Fibroblast of skin of right quadriceps (primary cell): ENCODE measurements at places on chromosomes 3 and 15.

- no peak for DNase-seq
Observed at GRCh38 chr3:138646513-138646912, 37.9 kb downstream of the FAIM start.

DNA sequence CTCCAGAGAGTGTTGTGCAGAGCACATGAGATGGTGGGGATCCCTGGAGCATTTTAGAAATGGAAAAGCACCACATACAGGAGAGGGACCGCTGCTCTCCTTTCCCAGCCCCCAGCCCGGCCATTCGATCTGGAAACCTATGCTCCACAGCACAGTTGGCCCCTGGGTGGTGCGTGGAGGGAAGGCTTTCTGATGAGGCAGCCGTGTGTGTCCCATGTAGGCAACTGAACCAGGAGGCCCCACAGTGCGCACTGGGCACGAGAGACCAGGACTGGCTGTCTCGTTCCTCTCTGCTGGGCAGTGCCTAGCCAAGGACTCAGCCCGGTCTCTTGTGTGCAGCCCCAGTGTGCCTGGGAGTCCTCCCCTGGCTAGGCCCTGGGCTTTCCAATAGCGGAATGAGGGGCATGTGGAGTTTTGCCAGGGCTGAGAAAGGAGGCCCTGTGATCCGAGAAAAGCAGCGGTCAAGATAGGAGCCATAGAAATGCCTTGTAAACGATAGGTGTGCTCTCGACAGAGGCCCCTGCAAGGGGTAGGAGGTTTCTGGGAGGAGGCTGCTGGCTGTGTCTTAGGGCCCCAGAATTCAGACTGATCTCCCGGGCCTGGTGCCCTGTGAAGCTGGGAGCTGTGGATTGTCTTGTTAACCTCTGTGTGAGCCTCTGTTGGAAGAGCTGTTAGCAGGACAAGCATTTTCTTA is 39.0 kb downstream of the CHDH start:
- DNase-seq = no peak

DNA sequence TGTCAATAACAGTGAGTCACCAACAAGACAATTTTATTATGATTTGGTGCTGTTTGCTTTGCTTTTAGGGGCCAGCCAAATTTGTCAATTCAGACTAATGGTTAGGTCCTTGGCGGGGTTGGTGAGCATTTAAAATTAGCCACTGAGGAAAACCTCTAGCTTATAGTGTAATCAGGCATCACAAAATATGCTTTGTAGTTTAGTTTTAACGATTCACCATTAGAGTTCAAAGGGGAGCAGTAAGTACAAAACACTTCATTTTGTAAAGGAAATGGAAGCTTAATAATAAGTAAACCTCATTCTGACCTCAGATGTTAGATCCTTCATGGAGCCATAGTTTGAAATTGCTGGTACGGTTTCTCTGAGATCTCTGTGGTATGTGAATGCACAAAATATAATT is 218.4 kb upstream of the GOLIM4 start:
- DNase-seq = no peak

- DNase-seq = no peak
Observed at GRCh38 chr15:26883466-26883865, 16.6 kb downstream of the GABRA5 start.

DNA sequence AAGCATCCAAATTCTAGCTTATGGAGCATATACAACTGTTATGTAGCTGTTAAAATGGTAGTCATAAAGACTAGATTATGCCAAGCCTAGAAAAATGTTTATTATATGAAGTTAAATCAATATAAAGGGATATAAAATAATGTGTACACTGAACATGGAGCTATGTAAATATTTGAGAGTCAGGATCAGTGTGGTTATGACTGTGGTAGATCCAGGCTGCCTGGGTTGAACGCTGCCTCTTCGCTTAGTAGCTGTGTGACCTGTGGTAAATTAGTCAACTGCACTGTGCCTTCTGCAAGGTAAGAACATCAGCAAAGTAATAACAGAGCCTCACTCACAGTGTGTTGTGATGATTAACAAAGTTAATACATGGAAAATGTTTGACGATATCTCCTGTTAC is 212.2 kb downstream of the RBMS3 start:
- no peak for DNase-seq

DNA sequence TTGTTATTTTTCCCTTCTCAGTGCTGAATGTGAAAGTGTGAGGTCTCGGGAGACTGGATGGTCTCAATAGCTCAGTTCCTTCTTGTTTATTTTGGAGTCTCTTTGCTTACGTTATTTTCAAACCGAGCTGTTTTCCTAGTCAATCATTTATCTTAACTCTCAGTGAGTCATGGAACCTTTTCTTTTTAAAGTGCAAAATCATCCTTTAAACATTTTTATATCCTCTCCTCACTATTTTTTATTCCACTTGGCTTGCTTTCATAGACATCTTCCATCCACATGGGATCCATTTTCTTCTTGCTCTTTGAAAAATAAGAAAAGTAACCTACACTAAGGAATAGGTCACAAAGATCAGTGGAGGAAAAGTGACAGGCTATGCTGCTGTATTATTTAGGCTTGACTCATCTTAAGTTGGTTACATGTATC is 497.8 kb downstream of the NAALADL2 start:
- DNase-seq = no peak

DNA sequence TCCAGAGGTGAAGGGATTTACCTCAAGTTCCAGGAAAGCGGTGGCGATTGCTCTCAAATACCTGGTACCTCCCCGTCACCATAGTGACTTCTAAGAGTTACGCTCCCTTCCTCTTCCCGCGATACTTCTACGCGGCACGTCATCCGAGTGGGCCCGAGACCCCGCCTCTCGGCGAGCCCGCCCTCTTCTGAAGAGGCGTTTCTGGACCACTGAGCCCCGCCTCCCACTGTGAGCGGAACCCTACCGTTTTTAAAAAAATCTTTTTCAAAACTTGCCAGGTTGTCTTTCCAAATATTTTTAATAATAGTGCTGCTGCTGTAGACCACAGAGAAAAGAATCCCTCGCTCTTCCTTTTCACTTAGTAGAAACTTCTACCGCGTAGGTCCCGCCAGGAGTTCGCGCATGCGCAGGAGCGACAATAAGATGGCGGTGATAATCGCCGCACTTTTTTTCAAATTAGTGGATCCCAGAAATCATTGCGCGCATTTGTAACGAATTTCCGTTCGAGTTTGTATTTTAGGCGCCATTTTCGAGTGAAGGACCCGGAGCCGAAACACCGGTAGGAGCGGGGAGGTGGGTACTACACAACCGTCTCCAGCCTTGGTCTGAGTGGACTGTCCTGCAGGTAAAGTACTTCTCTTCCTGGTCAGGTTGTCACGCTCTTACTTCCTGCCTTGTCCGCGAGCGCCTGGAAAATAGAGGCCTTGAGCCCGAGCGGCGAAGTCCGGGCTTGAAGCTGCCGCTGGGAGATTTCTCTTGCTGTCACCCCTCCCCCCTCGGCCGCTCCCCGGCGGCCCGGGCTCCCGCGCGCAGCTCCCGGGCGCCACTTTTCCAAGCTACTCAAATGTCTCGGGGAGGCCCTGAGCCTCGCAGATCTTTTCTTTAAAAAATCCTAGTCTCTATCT is at the start of the genes IFT80 and SMC4:
IFT80 (minus strand) TSS at position 101 of the 905 bp plus-strand sequence. CDS start 14,625 bp downstream, outside the sequence.
SMC4 (plus strand) TSS at position 526 of the 905 bp plus-strand sequence. CDS start 1,177 bp downstream, outside the sequence.
- DNase-seq = peak; percentile 96

GRCh38 chr15:63434576-63435186 is 53.0 kb upstream of the CA12 start:
- DNase-seq = no peak
